ENCODE measurements at places on chromosomes 12 and 14.

DNA sequence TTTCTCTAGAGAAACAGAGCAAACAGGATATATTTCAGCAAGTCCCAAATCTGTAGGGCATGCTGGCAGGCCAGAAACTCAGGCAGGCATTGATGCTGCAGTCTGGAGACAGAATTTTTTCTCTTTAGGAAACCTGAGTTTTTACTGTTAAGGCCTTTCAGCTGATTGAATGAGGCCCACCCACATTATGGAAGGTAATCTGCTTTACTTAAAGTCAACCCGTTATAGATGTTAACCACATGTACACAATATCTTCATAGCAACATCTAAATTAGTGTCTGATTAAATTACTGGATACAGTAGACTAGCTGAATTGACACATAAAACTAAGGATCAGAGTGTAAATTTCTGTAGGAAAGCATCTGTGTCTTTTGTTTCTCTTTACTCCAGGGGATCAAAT lies 65.2 kb downstream of the SRGAP1 start:
- no peak for DNase-seq

- DNase-seq, result no peak
Measured at GRCh38 chr12:57726884-57727757, 11.4 kb downstream of the AGAP2 start.

- DNase-seq, result no peak
Measured at GRCh38 chr12:69966409-69966808, 141.4 kb downstream of the MYRFL start.

DNA sequence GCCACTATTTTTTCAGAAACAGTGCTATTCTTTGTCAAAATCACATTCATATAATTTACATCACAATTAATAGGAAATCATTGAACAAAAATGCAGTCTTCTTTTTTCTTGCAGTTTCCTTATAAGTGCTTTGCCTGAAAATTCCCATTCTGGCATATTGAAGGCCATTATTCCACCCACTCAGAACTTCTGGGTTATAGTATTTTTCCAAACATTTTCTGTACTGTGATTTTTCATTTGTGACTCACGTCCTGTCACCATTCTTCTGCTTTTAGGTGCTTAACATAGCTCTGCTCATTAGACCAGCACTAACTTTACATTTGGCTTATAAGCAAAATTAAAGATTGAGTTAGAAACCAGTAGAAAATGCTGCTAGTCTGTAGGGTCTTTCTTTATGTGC lies 241.0 kb upstream of the NPAS3 start:
- DNase-seq, result no peak

DNA sequence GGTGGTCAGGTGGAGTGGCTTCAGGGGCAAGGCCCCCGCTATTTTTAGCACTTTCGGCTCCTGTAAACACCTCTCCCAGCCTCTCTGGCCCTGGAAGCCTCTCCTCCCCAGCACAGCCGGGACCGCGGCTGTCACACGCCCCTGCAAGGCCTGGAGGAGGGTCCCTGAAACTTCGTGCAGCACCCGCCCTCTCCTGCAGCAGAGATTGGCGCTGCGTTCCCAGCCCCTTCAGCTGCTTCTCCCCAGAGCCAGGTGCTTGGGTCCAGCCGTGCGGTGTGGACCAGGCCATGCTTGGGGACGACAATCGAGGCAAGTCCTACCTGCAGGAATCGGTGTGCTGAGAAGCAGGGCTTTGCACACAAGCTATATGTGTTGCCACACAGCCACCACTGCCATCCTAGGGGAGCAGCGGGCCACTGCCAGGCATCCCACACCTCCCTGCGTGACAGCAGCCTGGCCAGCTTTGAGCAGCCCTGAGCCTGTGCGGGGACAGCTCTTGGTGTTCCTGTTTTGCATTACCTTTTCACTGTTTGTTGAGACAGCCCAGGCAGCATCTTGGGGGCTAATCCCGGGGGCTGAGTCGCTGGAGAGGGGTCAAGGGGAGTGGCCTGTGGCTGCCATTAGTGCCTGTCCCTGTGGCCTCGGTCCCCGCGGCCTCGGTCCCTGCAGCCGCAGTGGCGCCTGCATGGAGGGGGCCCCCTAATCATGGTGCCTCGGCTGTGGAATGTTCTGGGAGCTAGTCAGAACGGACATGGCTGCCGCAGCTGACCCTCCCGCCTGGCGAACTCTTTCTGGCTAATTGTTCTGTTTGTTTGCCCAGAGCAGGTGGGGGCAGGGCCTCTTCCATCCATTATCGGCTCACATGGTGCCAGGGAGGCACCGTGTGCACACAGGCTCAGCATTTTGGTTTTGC lies 27.6 kb upstream of the TRAF3 start:
- DNase-seq, result no peak

GRCh38 chr12:79983986-79984620 lies 49.2 kb upstream of the PPP1R12A start:
- no peak for DNase-seq

GRCh38 chr12:91561301-91561957 lies 378.8 kb upstream of the DCN start:
- no peak for DNase-seq

DNA sequence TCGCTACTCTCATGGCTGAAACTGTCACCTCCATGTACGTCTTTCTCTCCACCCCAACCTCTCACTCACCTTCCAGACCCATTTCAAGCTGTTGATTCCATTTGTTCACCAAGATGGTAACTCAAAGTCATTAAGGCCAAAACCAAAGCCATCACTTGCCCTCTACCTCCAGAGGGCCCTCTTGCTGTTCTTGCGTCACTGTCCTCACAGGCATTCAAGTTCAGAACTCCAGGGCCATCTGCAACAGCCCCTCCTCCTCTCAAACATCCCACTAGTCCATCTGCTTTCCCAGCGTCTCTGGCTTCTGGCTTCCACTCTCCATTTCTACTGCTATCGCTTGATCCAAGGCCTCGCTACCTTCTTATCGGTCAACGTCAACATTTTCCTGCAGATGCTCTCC lies 74.5 kb downstream of the VWF start:
- DNase-seq, result no peak

Data from NCI-H2081 treated with DMSO at 0.1 percent for 48 hours (cell line).